ENCODE measurements at places on chromosomes 12 and 14.

DNA sequence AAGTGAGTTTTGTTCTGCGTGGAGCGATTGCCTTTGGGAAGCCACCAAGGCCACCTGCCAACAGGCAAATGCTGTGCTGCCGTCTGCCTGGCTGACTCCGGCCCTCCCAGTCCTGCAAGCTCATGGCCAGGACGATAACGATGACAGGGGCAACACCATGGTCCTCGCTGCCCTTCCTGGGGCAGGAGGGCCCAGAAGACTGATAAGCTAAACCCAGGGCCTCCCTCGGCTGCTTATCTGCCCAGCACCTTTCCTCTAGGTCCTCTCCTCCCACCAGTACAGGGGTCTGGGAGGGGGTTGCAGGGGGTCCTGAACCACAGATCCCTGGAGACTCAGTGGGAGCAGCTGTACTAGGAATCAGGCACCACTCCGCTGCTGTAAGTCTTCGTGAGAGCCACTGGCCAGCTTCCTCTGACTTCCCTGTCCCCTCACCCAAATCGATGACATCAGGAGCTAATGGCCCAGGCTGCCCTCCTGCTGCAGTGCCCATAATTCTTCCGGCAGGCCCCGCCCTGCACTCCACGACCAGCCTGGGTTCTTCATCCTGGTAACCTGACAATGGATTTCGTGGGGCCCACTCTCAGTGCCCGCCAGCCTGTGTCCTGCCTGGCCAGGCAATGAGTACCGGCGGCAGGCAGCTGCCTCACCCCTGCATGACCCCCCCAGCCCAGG, 5.1 kb downstream of the ANKRD9 start:
- no peak for DNase-seq

DNA sequence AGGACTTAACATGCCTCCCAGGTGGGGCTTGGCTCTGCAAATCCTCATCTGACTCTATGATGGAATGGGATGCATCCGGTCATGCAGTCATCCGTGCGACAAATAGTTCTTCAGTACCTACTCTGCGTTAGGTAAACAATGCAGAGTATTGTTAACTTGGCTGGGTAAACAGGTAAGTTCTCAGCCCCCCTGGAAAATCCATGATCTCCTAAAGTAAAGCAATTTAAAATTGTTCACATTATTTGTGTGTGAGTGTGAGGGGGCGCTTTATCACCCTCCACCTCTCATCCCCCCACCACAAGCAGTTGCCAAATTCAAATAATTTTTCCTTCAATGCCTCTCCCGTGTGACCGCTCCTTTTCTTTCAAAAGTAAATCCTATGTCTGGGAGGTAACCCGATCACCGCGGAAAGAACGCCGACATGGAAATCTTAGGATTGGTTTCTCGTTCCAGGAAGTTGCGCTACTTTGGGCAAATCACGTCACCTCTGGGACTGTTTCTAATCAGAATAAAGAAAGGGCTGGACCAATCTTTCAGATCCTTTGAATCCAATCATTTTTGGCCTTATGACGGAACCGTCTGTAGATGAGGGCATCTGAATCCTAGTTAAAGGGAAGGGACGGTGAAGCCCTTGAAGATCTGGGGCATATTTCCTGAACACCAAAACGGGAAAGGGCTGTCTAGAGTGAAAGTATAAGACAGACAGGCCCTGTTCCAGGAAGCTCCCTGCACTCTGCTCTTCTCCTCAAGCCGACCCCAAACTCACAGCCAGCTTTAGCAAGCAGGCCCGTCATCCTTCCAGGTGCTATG, 44.0 kb upstream of the SINHCAF start:
- DNase-seq, result no peak

GRCh38 chr14:34043627-34044372, 92.9 kb upstream of the EGLN3 start:
- DNase-seq, result peak; percentile 76

GRCh38 chr14:100325958-100326357, 2.8 kb downstream of the SLC25A47 start:
- no peak for DNase-seq

DNA sequence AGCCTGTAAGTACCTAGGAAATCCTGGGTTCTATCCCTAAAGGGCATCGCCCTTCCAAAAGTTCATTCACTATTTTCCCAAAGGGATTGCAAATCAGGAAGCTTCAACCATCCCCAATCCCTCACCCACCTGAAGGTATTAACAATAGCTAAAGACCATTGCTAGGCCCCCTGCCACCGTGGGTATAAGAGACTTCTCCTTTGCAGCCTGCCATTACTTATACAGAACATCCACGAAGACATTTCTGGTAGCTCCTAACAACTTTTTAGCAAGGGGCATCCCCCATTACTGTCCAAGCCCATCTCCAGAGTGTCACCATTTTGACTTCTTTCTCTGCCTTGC, 384 bp upstream of the SMUG1 start:
- DNase-seq, result no peak

DNA sequence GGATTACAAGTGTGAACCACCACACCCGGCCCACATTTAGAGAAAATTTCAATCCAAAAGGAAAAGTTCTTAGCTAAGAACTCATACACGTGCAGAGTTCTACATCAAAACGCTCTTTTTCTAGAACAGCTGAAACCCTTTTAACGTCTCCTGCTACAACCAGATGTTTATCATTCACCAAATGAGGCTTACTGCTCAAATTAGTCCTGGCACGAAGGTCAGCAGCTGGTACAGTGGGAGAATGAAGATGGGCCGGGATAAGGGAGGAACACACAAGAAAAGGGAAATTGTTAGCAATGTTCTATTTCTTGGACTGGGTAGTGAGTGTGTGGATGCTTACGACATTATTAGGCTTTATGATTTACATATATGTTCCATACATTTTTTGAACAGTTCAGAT, 37.2 kb downstream of the PRKAB1 start:
- no peak for DNase-seq

DNA sequence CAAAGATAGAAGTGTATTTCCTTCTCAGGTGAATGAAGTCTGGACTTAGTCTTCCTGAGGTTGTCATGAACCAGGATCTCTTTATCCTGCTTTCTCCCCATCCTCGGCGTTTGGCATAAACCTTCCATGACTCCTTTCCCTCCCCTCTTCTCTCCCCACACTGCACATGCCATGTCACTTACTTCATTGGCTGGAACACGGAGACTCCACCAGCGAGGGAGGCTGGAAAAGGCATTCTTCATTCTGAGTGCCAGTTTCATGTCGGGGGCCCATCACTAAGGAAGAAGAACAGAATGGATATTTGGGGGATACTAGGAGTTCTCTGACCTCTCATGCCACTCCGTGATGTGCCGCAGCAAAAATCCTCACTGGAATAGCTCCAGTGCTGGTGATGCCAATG, 105.6 kb downstream of the VCPKMT start:
- DNase-seq, result no peak

DNA sequence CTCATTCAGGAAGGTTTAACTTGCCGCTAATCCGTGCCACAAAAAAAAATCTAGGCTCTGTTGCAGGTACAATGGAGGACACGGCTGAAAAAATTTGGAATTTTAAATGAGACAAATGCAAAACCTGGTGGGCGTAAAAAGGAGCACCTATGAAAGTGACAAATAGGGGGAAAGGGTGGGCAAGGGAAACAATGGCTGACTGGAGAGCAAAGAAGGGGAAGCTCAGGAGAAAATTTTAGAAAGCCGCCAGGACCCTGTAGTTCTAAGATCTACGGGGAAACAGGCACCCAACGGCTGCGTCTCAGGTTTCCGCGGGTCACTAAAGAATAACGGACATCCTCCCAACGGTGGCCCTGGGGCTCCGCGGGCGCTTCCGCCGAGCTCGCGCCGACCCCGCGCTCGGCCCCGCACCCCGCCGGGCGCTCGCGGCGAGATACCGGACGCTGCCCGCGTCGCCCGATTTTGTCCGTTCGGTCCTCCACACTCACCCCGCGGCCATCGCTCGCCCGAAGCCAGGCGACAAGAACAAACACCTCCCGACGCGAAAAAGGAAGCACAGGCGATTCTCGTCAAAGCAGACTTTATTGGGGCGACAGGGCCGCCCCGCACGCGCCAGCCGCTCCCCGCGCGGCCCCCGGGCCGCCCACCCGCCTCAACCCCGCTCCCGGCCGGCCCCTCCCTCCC, 1.1 kb upstream of the YY1 start:
- DNase-seq, result peak; percentile 63

- DNase-seq, result no peak
These were observed 57.3 kb upstream of the ELK3 start for GRCh38 chr12:96136725-96137378.

- DNase-seq, result no peak
These were observed 86.9 kb upstream of the CLEC14A start for GRCh38 chr14:38342803-38343202.

- DNase-seq, result no peak
These were observed 94.1 kb downstream of the PHETA1 start for GRCh38 chr12:111274777-111275176.

DNA sequence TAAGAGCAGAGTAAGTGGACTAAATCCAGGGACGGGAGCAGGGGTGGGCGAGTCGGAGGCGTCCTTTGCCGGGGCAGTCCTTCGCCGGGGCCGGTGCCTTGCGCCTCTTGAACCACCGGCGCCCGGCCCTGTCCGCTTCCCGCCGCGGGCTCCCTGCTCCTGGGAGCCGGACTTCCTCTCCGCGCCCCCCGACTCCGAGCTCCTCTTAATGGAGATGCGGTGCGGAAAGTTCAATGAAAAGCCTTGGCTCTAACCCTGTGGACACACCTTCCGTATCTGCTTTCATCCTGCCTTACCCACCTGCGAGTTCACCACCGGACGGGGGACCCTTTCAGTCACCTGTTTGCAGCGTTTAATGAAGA, 412 bp downstream of the FGFR1OP2 start:
- peak; percentile 34 for DNase-seq

DNA sequence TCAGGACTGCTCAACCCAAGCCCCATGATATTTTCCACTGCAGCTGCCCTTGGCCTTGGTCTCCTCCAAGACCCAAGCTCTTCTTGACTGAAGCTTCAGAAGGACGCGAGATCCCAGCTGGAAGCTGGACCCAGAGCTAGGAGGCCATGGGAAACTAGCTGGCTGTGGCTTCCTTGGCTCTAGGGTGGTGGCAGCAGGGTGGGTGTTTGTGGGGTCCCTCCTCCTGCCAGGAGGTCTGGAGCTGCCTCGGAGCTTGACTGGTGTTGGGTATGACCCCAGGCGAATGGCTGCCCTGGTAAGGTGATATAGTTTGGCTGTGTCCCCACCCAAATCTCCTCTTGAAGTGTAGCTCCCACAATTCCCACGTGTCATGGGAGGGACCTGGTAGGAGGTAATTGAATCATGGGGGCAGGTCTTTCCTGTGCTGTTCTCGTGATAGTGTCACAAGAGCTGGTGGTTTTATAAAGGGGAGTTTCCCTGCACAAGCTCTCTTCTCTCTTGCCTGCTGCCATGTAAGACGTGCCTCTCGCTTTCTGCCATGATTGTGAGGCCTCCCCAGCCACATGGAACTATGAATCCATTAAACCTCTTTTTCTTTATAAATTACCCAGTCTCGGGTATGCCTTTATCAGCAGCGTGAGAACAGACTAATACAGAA, 51.4 kb downstream of the TRPV4 start:
- no peak for DNase-seq

- DNase-seq, result no peak
These were observed 87.1 kb upstream of the PLEKHG7 start for GRCh38 chr12:92615703-92616102.

DNA sequence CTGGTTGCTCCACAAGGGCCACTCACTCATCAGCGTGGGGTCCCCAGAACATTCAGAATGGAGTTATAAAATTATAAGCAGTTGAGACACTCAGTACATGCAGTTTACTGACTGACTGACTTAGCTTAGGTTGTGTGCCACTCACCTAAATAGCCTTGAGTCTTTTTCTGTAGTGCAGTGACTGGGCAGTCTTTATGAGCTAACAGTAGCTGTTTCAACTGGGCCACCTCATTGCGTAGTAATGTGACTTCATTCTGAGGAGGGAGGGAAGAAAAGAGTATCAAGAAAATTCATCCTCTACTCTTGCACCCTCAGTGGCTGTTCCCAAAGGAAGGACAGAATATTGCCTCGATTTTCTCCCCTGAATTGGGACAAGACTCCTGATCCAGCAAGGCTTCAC, 15.8 kb upstream of the NPFF start:
- DNase-seq, result no peak

- peak; percentile 81 for DNase-seq
These were observed 115.0 kb downstream of the BTG1 start for GRCh38 chr12:92030618-92031017.

GRCh38 chr14:43877351-43877960, 629.6 kb downstream of the FSCB start:
- DNase-seq, result no peak

- no peak for DNase-seq
These were observed 61.5 kb upstream of the FZD10 start for GRCh38 chr12:130100634-130101362.

GRCh38 chr14:81619816-81620215, 86.2 kb upstream of the SEL1L start:
- DNase-seq, result no peak

DNA sequence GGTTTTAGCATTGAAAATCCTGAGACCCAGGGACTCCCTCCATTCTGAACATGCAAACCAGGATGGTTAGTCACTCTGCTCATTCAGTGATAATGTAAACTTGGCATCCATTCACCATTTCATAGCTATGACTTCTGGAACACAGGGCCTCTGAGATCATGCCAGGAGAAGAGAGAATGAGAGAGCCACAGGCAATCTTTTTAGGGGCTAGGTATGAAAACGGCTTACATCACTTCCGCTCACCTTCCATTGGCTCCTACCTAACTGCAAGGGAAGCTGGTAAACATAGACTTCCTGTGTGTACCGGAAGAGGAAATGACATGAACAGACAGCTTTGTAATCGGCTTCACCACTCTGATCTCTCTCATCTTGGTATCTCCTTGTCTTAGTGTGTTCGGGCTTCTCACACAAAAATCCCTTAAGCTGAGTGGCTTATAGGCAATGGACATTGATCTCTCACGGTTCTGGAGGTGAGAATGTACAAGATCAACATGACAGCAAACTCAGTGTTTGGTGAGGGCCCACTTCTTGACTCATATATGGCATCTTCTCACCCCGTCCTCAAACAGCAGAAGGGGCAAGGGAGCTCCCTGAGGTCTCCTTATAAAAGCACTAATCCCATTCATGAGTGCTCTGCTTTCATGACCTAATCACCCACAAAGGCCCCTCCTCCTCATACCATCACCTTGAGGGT, 465.9 kb upstream of the TBX3 start:
- no peak for DNase-seq

- no peak for DNase-seq
These were observed 21.4 kb upstream of the APPL2 start for GRCh38 chr12:105257321-105257728.

DNA sequence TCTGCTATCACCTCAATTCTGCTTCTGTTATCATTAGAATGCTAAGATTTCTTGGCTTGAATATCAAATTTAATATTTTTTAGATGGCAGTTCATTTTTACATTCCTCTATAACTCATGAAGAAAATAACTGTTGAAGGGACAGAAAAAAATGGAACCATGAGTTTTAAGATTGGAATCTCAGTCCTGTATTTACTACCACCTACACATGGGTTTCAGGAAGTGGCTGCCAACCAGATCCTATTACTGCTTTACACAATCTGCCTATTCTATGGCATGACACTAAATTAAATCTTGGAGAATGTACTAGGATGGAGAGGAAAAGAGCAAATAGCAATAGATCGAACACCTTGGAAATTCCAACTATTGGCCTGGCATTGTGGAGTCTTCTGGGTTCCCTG, 140.8 kb downstream of the DUSP6 start:
- no peak for DNase-seq

Measured in CD4-positive, alpha-beta T cell treated with Interleukin-12 subunit alpha and Interleukin-12 subunit beta, for 1 hour (primary cell).